ENCODE measurements at places on chromosomes 7 and 10.
A peak's percentile ranks its signal among the peaks of the same experiment; 100 is the strongest.

- DNase-seq = no peak
Observed at GRCh38 chr10:125595911-125596310, 87.1 kb downstream of the TEX36 start.

DNA sequence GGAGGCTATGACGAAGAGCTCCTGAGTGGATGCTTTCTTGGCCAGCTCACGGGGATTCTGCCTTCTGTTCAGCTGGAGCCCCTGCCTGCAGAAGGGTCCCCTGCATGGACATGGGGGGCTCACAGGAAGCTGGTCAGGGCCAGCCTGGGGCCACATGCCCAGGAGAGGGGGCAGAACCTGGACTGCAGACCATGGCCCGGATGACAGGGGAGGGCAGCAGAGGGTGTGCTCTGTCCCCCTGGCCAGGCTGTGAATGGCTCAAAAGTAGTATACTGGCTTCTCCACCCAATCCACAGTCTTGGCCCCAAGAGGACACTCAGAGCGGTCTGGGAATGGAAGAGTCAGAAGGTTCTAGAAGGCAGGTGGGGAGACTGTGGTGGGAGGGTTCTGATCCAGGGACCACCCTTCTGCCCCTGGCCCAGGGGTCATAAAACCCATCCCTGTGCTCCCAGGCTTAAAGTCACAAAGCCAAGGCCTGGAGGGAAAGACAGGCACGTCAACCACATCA lies 40.3 kb downstream of the PPIF start:
- no peak for DNase-seq

GRCh38 chr10:123044391-123044790 lies 35.6 kb downstream of the ACADSB start:
- DNase-seq = peak; percentile 25

- peak; percentile 54 for DNase-seq
Observed at GRCh38 chr10:27745732-27746396, at the start of gene MKX. TSS of gene MKX (minus strand) at chr10:27745819. CDS start at chr10:27743415, 2,404 bp downstream.

GRCh38 chr7:29858191-29858951 lies 52.1 kb downstream of the WIPF3 start:
- DNase-seq = no peak

- no peak for DNase-seq
Observed at GRCh38 chr7:64621656-64622055, 44.3 kb upstream of the ZNF107 start.

GRCh38 chr7:34823650-34824258 lies 165.7 kb downstream of the NPSR1 start:
- DNase-seq = peak; percentile 64

GRCh38 chr10:121735263-121735662 lies 137.0 kb upstream of the FGFR2 start:
- no peak for DNase-seq

DNA sequence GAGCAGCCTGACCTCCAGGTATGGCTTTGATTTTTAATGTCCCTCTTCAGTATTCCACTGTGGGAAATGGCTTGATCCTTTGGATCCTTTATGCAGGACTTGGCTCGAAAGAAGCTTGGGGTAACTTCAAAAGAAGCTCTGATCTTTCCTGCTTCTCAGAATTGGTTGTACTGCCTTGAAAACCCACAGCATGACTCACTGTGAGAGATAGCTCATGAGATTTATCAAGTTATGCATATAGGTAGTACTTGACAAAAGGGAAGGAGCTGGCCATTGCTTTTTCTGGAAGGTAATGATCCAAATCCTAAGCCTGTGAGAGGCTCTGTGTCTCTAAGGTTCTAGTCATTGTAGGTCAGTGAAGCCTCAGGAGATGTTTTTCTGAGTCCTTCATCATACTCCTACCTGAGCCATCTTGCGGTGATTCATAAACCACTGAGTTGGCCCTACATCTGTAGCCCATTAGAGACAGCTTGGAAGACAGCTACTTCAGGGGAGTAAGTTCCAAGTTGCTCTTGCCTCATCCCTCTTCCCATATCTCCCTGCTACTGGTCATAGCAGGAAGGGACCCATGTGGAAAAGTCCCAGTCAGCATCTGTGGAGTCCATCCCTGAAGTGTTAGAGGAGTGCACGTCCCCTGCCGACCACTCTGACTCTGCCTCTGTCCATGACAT lies 36.7 kb upstream of the NFKB2 start:
- DNase-seq = no peak

- no peak for DNase-seq
Observed at GRCh38 chr7:83964318-83964717, 230.3 kb downstream of the SEMA3A start.

DNA sequence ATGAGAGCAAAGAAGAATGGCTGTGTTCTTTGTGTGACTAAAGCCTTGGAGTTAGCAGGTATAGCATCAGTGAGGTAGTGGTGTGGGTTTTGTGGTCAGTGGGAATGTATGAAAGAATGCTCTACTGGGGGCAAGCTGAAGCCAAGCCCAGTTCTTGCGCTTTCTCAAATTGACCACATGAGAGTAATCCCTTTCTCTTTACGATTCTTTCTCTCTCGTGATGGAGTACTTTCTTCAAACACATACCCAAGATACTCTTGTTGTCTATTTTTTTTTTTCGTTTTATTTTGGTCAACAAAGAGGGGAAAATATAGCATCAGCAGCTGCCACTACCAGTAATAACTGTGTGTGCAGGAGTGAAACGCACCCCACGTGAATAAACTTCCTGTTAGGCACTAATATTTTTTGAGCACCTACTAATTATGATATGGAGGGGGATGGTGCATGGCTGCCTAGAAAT lies 8.4 kb upstream of the PANK1 start:
- DNase-seq = peak; percentile 24

GRCh38 chr7:42843205-42843800 lies 68.6 kb downstream of the C7orf25 start:
- peak; percentile 57 for DNase-seq

DNA sequence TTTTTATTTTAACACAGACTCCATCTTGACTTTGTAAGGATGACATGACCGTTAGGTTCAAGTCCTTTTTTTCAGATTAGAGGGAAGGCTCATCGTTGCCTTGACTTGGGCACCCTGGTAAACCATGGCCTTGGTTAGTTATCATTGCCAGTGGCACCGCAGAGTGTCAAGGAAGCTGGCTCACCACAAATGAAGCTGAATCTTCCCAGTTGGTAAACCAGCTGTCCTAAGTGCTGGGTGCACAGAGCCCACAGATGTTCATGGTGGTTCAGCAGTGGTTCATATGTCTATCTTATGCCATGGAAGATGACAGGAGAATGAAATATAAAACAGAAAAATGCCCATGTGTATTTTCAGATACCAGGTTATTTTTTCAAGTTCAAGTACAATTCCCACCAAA lies 273.6 kb downstream of the PLXDC2 start:
- DNase-seq = no peak

GRCh38 chr7:16007911-16008310 lies 321.4 kb upstream of the MEOX2 start:
- DNase-seq = no peak

DNA sequence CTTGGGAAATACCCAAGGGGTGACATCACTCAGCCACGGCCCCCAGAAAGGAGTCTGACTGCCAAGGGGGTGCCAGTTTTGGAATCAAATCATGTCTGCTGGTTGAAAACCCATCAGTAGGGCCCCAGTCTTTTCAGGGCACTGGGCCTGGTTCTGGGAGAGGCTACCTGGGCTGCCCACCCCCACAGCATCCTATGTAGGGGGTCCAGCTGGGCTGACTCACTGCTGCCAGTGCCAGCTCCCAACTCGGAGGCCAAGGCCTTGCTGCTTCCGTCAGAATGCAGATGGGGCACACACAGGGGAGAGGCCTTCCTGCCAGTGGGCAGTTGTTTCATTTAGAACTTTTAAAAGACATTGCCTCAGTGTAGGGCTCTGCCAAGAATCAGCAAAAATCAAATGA lies 39.5 kb upstream of the DMBT1 start:
- no peak for DNase-seq

- DNase-seq = no peak
Observed at GRCh38 chr7:51035716-51036115, 253.0 kb upstream of the GRB10 start.

DNA sequence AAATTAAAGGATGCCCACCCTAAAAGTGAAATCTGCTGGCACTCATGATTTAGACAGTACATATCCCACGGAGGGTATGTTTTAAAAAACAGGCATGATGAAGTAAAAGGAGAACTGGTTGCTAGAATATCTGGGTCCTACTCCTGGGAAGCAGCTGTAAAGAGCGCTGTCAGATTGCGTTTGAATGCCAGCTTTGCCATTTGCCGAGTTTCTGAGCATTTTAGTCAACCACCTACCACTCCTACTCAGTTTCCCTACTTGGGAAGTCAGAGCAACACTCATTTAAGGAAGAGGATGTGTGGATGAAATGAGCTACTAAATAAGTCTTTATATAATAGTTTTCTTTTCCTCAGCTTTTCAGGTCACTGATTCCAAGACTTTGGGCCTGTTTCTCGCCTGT lies 1.1 kb upstream of the UMAD1 start:
- no peak for DNase-seq

Measured in epithelial cell of esophagus (primary cell).